ENCODE measurements at places on chromosomes 2 and 18.

DNA sequence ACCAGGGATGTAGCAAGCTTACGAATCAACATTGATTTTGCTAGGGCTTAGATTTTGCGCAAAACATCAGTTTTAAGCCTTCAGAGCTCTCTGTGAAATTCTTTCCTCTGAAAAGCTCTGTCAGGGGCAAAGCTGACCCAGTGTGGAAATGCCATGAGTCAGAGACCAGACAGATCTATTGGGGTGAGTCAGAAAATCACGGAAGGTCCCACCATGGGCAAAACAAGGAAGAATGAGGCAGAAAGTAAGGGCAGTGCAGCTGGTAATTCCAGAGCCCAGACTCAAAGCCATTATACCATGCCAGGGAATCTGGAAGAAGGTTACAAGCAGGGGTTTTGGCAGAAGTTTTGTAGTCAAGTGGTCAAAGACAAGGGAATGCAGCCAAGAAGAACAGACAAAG lies 256.6 kb upstream of the CTAGE1 start:
- DNase-seq, result no peak

DNA sequence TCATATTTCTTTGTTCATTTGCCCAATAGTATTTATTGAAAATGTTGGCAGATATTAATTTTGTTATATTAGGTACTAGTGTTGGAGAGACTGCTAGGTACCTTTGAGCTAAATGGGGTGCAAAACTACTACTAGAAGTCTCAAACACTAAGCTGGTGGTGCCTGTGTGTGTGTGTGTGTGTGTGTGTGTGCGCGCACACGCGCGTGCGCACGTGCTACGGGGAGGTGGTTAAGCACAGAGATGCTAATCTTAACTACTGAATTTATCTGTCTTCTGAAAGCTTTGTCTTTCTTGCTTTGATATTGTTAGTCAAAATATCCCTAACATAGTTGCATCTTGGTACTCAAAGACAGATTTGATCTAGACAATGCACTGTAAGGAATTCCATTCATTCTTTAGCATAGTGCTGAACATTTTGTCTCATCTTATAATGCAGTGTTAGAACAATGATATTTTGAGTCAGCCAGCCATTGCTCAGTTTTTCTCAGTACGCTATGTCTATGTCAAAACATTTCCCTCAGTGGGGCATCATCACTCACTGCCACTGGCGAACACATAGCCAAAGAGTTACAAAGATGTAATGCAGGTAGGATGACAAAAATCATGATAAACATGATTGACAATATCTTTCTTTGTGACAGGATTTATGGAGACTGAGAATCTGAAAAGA lies 396.0 kb upstream of the RGPD4 start:
- DNase-seq, result no peak

- no peak for DNase-seq
Observed at GRCh38 chr2:215755641-215756345, 257.6 kb downstream of the MREG start.

GRCh38 chr2:38190542-38191218 lies 114.7 kb upstream of the CYP1B1 start:
- DNase-seq, result no peak

DNA sequence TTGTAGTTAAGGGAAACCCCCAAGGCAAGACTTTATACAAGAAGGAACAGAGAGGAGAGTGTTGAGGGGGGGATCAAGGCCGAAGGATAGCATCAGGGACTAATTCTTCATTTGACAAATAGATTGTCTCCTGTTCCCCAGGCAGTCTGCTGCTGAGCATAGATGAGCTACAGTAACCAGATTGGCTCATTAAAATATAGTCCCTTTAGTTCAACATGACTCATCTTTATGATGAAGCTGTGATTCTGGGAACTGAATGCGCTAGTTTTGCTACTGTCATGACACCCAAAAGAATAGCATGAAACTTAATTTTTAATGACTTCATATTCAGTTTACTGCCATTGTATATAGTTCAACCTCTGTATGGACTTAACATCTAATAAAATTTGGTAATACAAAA lies 35.5 kb downstream of the TMEFF2 start:
- no peak for DNase-seq

DNA sequence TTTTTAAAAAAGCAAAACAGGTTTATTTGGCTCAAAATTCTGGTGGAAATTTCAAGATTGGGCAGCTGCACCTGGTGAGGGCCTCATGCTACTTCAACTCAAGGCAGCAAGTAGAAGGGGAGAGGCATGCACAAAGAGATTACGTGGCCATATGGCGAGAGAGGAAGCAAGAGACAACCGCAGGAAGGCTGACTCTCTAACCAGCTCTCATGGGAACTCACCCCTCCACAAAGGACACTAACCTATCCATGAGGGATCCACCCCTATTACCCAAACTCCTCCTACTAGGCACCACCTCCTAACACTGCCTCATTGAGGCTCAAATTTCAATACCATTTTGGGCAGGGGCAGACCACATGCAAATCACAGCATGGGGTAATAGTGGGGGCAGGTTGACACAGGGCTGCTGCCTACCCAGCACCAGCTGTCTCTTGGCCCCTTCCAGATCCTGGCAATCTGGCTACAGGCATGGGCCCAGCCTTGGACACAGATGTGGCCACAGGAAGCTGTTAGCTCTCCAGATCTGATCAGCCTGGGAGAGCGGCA lies 2.0 kb upstream of the CAPN10 start:
- DNase-seq, result no peak

DNA sequence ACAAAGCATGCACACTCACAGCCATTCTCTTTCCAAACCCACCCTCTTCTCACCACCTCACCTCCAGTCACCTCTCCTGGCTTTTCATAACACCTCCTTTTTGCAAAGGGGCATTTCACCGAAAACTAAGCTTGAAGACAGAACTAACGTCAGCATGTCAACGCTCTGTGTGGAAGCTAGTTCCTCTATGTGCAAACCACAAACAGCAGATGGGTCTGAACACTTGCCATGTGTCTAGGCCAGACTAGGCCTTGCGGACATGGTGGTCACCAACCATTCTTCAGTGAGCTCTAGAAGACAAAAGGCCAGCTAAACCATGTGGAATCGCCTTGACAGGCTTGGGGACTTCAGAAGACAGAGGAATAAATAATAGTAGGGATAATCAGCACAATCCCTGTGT lies 148.5 kb downstream of the TXNL1 start:
- no peak for DNase-seq

DNA sequence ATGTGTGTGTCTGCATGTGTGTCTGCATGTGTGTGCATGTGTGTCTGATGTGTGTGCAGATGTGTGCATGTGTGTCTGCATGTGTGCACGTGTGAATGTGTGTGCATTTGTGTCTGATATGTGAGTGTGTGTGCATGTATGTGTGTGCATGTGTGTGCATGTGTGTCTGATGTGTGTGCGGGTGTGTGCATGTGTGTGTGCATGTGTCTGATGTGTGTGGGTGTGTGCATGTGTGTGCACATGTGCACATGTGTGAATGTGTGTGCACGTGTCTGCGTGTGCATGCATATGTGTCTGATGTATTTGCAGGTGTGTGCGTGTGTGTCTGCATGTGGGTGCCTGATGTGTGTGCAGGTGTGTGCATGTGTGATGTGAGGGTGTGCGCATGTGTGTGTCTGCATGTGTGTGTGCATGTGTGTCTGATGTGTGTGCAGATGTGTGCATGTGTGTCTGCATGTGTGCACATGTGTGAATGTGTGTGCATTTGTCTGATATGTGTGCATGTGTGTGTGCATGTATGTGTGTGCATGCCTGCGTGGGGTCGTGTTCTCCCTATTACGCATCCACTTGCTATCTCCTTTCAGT lies 470.1 kb upstream of the HS6ST1 start:
- no peak for DNase-seq

DNA sequence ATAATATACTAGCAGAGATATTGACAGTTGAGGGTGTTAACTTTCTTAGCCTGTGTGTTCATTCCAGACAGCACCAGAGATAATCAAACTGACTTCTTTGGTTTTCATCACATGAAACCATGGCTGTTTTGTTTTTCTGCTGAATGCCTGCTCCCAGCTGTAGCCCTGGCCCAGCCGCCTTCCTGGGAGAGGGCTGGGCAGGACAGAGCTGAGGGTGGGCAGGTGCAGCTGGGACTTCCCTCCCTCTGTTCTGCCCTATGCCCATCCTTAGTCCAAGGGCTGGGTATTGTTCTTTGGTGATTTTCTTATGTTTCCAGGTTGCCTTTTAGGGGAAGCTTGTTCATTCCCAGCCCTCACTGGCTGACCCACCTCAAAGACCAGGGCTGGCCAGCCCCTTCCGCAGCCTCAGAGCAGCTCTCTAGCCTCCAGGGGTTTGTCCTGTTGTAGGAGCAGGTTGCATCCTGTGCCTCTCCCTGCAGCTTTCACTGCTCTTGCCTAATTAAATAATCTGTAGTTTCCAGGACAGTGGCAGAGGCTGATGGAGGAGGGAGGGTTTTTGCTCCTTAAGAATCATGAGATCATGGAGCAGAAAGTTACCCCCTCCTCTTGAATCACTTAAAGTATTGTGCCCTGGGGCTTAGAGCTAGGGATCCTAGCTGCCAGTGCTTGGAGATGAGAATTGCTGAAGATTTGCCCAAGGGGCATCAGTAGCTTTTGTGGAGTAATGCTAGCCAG lies 61.4 kb downstream of the MTCL1 start:
- DNase-seq, result no peak

GRCh38 chr2:172953970-172954852 lies 121.4 kb upstream of the MAP3K20 start:
- no peak for DNase-seq

- DNase-seq, result no peak
Observed at GRCh38 chr2:178859730-178860129, 52.5 kb upstream of the TTN start.

GRCh38 chr2:240620859-240621258 lies 4.4 kb upstream of the GPR35 start:
- DNase-seq, result no peak

- no peak for DNase-seq
Observed at GRCh38 chr2:101806123-101806522, 108.6 kb downstream of the MAP4K4 start.

GRCh38 chr18:63302636-63303405 lies 16.7 kb downstream of the BCL2 start:
- no peak for DNase-seq

GRCh38 chr2:175815537-175815936 lies 186.5 kb downstream of the LNPK start:
- DNase-seq, result no peak

GRCh38 chr2:147515213-147515612 lies 329.6 kb upstream of the ACVR2A start:
- DNase-seq, result no peak

- DNase-seq, result peak; percentile 89
Observed at GRCh38 chr2:96507957-96508520, 2.9 kb upstream of the NEURL3 start.

GRCh38 chr2:237962432-237963084 lies 4.3 kb upstream of the UBE2F start:
- DNase-seq, result no peak

- DNase-seq, result no peak
Observed at GRCh38 chr18:10522574-10522973, 3.3 kb upstream of the NAPG start.

DNA sequence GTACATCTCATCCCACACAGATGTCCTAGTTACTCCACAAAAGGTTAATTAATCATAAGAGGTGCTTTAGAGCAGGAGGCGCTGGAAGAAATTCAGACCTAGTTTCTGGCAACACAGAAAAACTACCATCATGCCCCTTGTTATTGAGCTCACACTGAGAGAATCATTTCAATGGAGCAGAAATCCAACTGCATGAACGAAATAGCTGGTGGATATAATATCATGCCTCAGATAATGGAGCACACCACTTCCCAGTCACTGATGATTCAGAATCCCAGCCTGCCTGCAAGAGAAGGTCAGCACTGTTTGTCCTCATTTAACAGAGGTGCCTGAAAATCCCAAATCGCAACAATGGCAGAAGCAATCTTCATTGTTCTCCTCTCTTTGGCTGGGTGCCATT lies 125.8 kb upstream of the CREB1 start:
- no peak for DNase-seq

GRCh38 chr2:127045792-127046501 lies 61.0 kb downstream of the BIN1 start:
- DNase-seq, result no peak

DNA sequence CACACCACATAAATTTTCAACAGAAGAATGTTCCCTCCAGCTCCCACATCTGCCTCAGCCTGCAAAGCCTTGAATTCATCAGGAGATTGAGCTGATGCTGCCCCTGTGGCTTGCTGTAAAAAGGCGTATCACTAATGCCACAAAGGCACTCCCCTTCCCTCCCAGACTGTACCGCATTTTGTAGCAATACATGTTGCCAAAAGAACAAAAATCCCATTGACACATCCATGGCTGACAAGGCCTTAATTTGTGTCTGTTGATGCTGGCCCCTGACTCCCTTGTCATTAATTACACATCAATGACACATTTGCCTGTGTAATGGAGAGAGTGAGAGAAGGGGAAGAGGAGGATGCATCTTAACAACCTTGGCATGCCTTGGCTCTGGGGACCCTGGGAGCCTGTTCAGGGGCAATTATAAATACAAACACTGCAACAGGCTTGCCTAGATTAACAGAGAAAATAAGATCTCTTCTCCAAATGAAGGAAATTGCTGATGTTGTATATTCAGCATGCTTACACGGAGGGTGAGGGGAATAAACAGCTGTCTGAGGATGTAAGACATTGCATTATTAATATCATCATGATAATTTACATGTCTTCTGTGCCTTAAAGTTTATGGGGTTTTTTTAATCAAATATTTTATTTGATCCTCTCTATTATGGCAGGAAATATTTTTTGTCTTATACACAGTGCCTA lies 264.0 kb downstream of the SUCLG1 start:
- DNase-seq, result no peak

GRCh38 chr2:61371027-61371426 lies 99.9 kb downstream of the USP34 start:
- DNase-seq, result no peak

DNA sequence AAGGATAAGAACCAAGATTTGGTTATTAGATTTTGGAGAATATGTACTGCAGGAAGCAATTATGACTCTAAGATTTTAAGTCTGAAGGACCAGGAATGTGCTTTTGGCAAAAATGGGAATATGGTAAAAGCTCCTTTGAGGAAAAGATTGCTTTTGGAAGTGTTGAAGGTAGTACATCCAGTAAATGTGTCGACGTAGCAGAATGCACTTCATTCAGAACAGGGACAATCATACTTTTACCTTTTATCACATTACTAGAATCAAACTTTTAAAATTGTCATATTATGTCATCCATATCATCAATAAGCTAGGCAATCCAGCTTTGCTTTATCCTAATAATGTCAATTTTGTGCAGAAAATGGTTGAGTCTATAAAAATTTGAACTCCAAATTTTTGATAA lies 74.3 kb upstream of the MSTN start:
- no peak for DNase-seq

- no peak for DNase-seq
Observed at GRCh38 chr18:51049137-51049536, 19.1 kb downstream of the SMAD4 start.
